ENCODE measurements at places on chromosomes 6 and 20. TPM values are rescaled to one million over a fixed set of nuclear protein-coding genes. Genes with fewer than 3 reads are reported as not detected.

The GRM1 gene
- total RNA-seq = 0.57 TPM

The ARHGAP18 gene
- 16.7 TPM for total RNA-seq

The ARG1 gene
- total RNA-seq = not detected

The COL9A1 gene
- total RNA-seq = 10.0 TPM

The KCNK16 gene
- total RNA-seq = not detected

The BTNL2 gene
- not detected for total RNA-seq

The IPCEF1 gene
- total RNA-seq = 2.7 TPM

The ATG5 gene
- 29.5 TPM for total RNA-seq

The SLC17A1 gene
- not detected for total RNA-seq

The KCNQ2 gene
- 72.1 TPM for total RNA-seq

The PPP1R16B gene
- 18.0 TPM for total RNA-seq

The RNF144B gene
- total RNA-seq = 4.0 TPM

The OLIG3 gene
- not detected for total RNA-seq

The APMAP gene
- 37.9 TPM for total RNA-seq

The C6orf141 gene
- total RNA-seq = 1.7 TPM

The KHDC1L gene
- total RNA-seq = not detected

The GPR63 gene
- total RNA-seq = 4.8 TPM

The CRIP3 gene
- 11.2 TPM for total RNA-seq

The KCNK15 gene
- 0.18 TPM for total RNA-seq

The TCF15 gene
- total RNA-seq = 1.9 TPM

The NKX2-2 gene
- 0.46 TPM for total RNA-seq

Measured in endodermal cell (in vitro differentiated cells).